ENCODE measurements at places on chromosomes 13 and 19.

GRCh38 chr13:64069892-64070291, 2654.2 kb upstream of the PCDH20 start:
- DNase-seq: no peak

DNA sequence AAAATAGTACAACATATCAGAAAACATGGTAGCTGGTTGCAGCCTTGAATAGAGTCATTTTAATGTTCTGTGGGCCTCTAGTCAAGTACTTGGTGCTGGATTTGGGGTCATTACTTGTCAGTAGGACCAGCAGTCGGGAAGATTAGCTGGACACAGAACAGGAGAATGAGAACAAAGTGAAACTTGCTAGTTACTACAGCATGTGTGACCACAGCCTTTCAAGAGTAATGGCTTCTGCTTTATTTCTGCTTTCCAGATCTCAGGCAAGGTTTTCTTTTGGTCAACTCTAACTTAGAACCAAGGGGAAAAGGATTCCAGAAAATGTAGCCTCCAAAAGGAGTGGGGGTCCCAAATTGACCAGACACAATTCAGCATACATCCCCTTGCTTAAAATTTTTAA, 17.1 kb upstream of the VWA8 start:
- DNase-seq: no peak

- DNase-seq: no peak
Measured at GRCh38 chr19:36775768-36776167, 3.2 kb upstream of the ZNF850 start.

DNA sequence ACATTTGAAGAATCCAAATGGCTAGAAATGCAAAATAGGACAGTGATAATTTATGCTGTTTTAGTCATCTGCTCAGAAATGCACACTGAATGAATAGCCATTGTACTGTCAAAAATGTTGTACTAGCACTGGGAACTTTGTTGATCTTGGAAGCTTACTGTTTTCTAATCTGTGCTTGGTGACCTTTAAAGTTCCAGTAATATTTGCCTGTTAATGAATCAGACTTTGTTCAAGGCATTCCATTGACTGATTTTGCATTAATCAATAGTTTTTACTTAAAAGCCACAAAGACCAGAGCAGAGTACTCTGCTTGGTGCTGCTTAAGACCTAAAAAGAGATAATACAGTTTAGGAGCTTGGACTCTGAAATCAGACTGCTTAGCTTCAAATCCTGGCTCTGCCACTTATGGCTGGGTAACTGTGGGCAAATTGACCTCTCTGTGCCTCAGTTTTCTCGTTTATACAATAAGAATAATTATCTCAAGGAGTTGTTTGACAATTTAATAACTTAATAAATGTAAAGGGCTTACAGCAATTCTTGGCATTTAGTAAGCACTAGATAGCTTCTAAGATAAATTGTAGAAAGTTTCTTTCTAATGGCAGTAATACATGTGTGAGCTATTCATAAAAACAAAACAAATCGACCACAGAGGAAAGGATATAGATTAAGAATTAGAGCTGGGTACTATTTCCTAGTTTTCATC, 4.6 kb upstream of the SLAIN1 start:
- DNase-seq: no peak
